Stimulated activated memory B cell treated with anti-CD40 and anti-IgM and Interleukin-4, amounts not matched to agents 10 μg/mL and 1 μg/mL and 100 μg/mL, for 72 hours (primary cell): ENCODE measurements at places on chromosomes 4 and X.

GRCh38 chrX:151703487-151703886 is 8.2 kb downstream of the PRRG3 start:
- no peak for ATAC-seq

- ATAC-seq = no peak
Measured at GRCh38 chrX:31212856-31213748, 141.3 kb upstream of the FTHL17 start.

DNA sequence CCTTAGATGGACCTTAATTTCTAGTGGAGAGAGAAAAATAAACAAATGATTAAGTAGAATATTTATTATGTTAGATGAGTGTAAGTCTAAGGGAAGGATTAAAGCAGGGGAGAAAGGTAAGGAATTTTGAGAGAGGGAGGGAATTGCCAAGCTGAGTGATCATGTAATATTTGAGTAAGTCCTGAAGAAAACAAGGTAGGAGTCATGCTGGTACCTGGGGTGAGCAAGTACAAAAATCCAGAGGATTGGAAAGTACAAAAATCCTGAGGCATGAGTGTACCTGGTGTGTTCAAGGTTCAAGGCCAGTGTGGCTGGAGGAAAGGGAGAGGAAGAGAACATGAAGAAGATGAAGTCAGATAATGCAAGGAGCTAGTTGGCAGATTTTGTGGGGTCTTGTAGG is 87.2 kb upstream of the MYOZ2 start:
- ATAC-seq = no peak

DNA sequence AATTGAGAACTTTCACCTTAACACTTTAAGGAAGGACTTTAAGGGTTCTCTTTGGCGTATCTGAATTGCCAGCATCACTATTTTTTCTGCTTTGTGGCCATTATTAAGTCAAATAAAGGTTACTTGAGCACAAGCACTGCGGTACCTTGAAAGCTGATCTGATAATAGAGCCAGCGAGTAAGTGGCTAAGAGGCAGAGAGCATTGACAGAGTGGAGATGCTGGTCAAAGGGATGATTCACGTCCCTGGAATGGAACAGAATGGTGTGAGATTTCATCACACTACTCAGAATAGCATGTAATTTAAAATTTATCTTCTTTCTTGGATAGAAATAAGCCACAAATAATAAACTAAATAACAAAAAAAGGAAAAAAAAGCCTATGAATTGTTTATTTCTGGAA is 57.1 kb upstream of the NPFFR2 start:
- no peak for ATAC-seq

GRCh38 chrX:9164533-9165426 is 130.9 kb upstream of the FAM9B start:
- no peak for ATAC-seq

- ATAC-seq = no peak
Measured at GRCh38 chr4:113049421-113050370, at the start of gene ANK2. Gene ANK2 (plus strand): TSS chr4:113049653. CDS start chr4:113049729, 76 bp downstream.

- ATAC-seq = no peak
Measured at GRCh38 chr4:160375772-160376452, 1273.0 kb downstream of the RAPGEF2 start.

DNA sequence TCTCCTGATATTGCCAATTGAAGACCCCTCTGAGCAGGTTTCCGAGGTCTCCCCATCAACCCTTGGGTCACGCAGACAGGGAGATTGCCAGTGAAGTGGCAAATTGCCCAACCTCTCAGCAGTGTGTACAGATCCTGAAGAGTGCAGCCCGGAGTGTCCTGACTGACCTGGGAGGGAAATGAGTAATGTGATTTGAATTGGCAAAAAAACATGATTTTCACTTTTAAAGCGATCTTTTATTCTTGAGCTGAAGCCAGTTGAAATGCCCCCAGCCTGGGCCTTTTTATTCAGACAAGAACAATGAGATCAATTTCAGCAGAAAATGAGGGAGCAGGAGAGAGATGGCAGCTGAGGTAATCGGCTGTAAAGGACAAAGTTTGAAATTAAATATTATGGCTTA is 401.8 kb downstream of the RAPGEF2 start:
- ATAC-seq = no peak

- ATAC-seq = no peak
Measured at GRCh38 chrX:46727441-46727840, 31.5 kb downstream of the SLC9A7 start.

DNA sequence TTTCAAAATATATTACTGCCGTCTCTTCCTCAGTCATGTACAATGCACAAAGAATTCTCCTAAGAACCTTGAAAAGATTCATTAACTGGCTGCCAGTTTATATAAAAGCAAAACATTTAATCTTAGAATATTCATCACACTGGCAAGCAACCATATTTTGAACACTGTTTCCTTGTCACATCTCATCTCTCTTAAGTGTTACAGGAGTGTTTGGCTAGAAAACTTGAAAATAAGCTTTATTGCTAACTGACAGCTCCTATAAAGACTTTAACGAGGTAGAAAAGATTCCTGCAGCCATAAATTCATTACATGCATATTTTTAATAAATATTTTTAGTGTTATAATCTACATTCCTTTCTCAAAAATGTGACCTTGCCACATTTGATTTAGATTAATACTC is 149.6 kb downstream of the AFAP1 start:
- ATAC-seq = no peak

GRCh38 chr4:53764761-53765490 is 173.6 kb upstream of the LNX1 start:
- no peak for ATAC-seq

DNA sequence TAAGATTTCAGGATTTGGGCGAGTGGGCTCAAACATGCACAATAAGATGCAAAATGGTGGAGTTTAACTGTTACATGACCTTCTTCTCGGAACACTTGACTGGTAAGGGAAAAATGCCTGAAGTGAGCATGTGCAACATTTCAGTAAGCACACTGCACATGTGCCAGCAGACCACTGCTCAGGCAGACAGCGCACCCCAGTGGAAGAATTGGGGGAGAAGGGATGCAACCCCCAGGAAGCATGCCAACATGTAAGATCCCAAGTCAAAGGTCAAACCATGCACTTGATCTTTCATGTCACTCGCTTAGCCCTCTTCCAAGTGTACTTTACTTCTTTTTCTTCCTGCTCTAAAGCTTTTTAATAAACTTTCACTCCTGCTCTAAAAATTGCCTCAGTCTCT is 256.3 kb downstream of the CENPC start:
- no peak for ATAC-seq

- ATAC-seq = no peak
Measured at GRCh38 chrX:17553469-17553868, 178.5 kb downstream of the NHS start.

DNA sequence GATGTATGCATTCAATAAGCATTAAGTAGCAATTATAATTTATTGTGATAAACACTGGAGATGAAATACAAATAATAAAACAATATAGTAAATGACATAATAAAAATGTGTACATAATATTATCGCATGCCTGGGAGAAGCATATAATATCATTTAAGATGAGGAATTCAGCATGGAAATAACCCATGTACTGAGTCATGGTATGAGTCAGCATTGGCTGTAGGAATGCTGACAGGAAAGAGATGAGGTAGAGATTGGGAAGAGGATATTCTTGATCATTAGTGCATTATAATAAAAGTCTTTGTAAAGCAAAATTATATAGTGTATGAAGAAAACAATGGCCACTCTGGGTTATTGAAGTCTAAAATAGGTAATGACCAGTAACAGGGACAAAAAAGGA is 82.8 kb downstream of the MAGEB10 start:
- ATAC-seq = no peak

GRCh38 chr4:52212702-52213101 is 161.6 kb downstream of the SPATA18 start:
- ATAC-seq = no peak

DNA sequence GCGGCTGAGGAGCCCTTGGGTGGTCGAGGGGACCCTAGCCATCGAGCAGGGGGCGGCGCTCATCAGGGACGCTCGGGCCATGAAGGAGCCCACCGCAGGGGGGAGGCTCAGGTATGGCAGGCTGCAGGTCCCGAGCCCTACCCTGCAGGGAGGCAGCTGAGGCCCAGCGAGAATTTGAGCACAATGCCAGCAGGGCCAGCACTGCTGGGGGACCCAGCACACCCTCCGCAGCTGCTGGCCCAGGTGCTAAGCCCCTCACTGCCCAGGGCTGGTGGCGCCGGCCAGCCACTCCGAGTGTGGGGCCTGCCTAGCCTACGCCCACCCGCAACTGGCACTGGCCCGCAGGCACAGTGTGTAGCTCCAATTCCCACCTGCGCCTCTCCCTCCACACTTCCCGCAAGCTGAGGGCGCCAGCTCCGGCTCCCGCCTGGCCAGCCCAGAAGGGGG is 325.4 kb upstream of the FRG1 start:
- peak; percentile 17 for ATAC-seq

- ATAC-seq = no peak
Measured at GRCh38 chr4:73844345-73844744, 7.9 kb downstream of the CXCL6 start.

GRCh38 chrX:52819788-52820187 is 8.7 kb downstream of the XAGE5 start:
- no peak for ATAC-seq

GRCh38 chrX:112636951-112637581 is 42.7 kb downstream of the LHFPL1 start:
- no peak for ATAC-seq

GRCh38 chr4:74412225-74412624 is 32.7 kb upstream of the AREG start:
- ATAC-seq = no peak

DNA sequence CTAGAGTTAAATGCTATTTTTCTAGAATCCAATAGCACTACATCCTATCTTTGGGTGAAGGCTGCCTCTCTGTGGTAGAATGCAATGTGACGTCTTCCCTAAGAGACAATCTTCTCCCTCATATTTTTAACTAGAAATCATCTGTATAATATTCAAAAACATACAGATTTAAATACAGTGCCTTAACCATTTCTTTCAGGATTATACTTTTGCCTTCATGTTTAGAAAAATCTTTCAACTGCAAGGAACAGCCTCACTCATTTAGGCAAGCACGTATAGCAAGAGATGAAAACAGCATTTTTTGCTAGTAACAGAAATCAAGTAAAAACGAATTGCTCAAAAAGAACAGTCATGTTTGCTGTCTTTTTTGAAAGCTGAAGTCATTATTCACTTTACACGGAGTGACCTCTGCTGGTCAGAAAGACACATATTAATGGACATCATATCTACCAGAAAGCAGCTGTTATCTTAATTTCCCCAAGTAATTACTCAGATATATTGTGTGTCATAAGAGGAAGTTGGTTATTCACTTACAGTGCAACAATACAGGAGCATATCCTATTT is 422.3 kb downstream of the STPG2 start:
- no peak for ATAC-seq

DNA sequence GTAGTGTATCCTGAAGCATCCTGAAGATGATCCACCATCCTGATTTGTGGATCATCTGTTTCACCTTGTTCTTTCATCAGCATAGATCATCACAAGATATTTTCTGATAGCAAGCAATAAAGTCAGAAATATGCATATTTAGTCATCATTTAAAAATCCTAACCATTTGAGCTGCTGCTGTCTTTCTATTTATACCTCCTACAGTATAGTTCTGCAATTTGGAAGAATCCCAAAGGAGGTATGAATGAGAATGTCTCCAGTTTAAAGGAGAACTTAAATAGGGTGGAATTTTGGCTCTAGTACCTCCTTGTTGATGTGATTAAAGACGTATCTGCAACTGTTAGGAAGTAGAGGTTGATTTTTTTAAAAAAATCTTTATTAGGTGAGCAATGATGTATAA is 7.6 kb downstream of the SLC25A14 start:
- ATAC-seq = no peak

GRCh38 chr4:88955580-88956380 is 101.2 kb downstream of the FAM13A start:
- no peak for ATAC-seq

DNA sequence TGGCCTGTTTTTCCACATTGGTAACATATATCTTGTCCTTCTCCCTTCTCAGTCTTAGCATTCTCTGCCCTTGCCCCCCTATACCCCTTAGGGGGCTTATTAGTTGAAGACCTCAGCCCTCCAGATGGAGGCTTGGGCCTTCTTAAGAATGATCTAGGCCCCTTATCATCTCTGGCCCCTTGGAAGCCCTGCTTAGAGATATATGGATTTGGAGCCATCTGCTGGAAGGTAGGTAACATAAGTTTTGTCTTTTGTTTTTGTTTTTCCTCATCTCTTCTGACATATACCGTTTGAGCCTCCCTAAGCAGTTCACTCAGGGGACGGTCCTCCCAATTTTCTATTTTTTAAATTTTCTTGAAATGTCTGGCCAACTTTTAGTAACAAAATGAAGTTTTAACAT is 48.3 kb upstream of the NAP1L2 start:
- ATAC-seq = no peak

DNA sequence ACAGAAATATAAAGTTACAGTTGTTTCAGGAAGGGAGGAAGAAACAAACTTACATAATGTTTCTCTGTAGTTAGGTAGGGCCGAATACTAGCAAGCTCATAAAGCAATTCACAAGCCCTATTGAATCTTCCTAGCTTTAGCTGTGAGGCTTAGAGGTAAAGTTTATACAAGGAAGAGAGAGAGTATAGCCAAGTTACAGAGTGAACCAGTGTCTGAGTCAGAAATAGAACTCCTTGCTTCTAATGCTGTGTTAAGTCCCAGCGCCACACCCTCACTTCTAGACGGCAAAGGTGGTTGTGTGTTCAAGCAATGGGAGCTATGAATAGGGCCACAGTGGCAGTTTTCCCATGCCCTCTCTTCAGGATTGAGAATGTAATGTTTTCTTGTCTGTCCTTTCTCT is 6.1 kb downstream of the LPAR4 start:
- no peak for ATAC-seq

DNA sequence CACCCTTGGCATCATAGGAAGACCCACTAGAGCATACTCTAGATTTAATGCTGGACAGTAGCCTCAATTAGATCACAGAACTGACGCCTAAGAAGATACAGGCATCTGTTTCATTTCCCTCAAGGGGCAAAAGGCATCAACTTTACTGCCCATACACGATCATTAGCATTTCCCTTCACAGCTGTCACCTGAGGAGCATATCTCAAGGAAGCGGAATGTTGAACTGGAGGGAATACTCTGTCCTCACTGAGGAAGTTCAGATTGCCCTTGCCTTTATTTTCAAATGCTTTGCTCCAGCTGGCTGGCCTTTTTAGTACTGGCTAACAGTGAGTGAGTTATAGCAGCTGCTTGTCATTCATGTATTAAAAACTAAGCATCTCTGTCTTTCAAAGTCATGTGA is 508.4 kb upstream of the GALNT7 start:
- no peak for ATAC-seq

DNA sequence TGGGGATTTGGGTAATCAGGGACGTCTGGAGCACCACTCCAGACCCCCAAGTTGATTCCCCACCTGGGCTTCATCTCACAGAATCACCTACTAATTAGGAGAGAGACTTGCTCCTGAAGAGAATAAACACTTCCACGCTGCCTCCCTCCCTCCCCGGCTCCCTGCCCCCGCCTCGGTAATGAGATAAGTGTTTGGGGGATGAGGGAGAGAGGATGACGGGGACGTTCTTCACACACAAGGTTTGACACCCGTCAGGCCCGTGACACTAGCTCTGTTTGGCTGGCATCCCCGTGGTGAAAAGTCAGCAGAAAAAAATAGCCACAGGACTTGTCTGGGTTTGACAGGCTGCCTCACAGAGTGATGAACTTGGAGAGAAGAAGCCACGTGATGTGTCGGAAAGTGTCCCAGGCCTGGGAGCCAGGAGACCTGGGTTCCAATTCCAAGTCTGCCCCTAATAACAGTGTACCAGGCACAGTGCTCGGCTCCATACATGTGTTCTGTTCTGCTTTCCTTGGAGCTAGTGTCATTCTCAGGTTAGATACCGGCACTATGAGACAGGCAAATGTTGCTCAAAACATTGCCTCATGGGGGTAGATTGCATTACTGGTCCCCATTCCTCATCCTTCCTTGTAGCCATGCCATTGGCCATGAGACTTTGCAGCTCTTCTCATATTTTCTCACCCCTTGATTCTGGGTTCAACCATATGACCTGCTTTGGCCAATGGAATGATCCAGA is 578.0 kb downstream of the BCOR start:
- no peak for ATAC-seq
